ENCODE measurements at places on chromosomes 7 and 10.

DNA sequence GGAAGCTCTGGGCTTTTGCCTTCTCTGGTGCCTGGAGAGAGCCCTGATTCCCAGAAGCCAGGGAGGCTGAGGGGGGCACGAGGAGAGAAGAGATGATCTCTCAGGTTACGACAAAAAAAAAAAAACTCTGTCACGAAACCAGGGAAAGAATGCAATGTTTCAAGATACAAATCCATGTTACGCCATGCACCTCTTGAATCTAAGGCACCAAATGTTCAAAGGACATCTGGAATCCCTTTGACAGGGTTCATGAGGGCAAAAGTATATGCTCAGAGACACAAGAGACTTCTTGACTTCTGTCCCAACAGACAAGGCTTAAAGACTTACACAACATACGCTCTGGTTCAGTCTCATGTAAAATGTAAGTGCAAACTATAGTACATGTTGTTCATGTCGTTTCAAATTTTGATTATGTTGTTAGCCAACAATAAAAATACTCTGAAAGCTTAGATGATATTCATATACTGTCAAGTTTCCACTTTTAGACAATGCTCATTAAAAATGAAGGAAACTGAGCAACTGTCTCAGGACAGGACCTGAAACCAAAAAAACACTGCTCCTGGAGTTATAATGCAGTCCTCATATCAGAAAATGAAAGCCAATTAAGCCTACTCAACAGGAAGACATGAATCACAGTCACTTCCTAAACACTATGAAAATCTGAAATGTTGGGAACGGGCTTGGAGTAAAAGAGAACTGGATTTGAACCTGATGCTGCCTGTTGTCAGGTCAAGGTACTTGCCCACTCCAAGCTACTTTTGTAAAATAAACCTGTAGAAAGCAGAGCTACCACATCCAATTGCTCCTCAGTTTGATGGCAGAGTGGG lies 72.3 kb downstream of the CHCHD3 start:
- peak; percentile 8 for DNase-seq

- DNase-seq: no peak
Measured at GRCh38 chr10:18303851-18304801, 163.9 kb downstream of the CACNB2 start.

- no peak for DNase-seq
Measured at GRCh38 chr10:127033216-127034033, 128.2 kb downstream of the DOCK1 start.

- DNase-seq: no peak
Measured at GRCh38 chr7:104415700-104416099, 87.3 kb downstream of the LHFPL3 start.

GRCh38 chr10:115093776-115094408 lies 727 bp downstream of the ATRNL1 start:
- peak; percentile 60 for DNase-seq

Measured in adipocyte (in vitro differentiated cells).